T-helper 2 cell treated with Interferon-gamma antibody and Interleukin-4, amounts not matched to agents 5 μg/mL and 100 μg/mL, for 36 hours (primary cell): ENCODE measurements at places on chromosomes 5 and 9.
A peak's percentile ranks its signal among the peaks of the same experiment; 100 is the strongest.

GRCh38 chr9:127912882-127913281, 4.0 kb downstream of the ST6GALNAC4 start:
- H3K36me3 ChIP-seq: peaks cover 21% of the 10 kb centered on the region
- no peak for DNase-seq
- H3K27ac ChIP-seq: peak overlapping the region; percentile 71

GRCh38 chr9:70159630-70160029, 99.1 kb upstream of the SMC5 start:
- no peaks in the 10 kb centered on the region for H3K4me1 ChIP-seq
- DNase-seq: no peak
- no peak overlapping the region for H3K4me3 ChIP-seq
- peaks cover 9% of the 10 kb centered on the region for H3K27me3 ChIP-seq
- no peaks in the 10 kb centered on the region for H3K36me3 ChIP-seq
- H3K27ac ChIP-seq: no peak overlapping the region

GRCh38 chr9:20048437-20048836, 259.6 kb upstream of the SLC24A2 start:
- no peak overlapping the region for H3K4me3 ChIP-seq
- no peaks in the 10 kb centered on the region for H3K27me3 ChIP-seq
- H3K27ac ChIP-seq: no peak overlapping the region
- no peak for DNase-seq

GRCh38 chr5:43514025-43514424, 923 bp downstream of the C5orf34 start:
- H3K36me3 ChIP-seq: peaks cover 20% of the 10 kb centered on the region
- DNase-seq: no peak
- H3K27ac ChIP-seq: peak overlapping the region; percentile 93
- peak overlapping the region; percentile 83 for H3K4me3 ChIP-seq
- peaks cover 3% of the 10 kb centered on the region for H3K27me3 ChIP-seq
